Right atrium auricular region (tissue), 2 donors: ENCODE measurements at places on chromosomes 7 and 10. TPM values are rescaled to one million over a fixed set of nuclear protein-coding genes. Genes with fewer than 3 reads are reported as not detected.

CAV1 gene
- 396 TPM for total RNA-seq

TAS2R5 gene
- not detected for total RNA-seq

SPDYE9 gene
- total RNA-seq = not detected

PPP1R17 gene
- not detected for total RNA-seq

ZNF438 gene
- 13.4 TPM for total RNA-seq

RAPGEF5 gene
- total RNA-seq = 19.4 TPM

GHITM gene
- 490 TPM for total RNA-seq

GALNT17 gene
- total RNA-seq = 0.82 TPM

HTR7 gene
- total RNA-seq = 0.31 TPM

GIMAP6 gene
- 15.8 TPM for total RNA-seq

NEUROG3 gene
- not detected for total RNA-seq

TBRG4 gene
- 46.1 TPM for total RNA-seq

TRPV5 gene
- total RNA-seq = not detected

CYP3A7 gene
- 0.82 TPM for total RNA-seq

OR2A5 gene
- total RNA-seq = not detected

BMI1 gene
- total RNA-seq = 34.7 TPM

RNF133 gene
- total RNA-seq = not detected

PRKCQ gene
- 0.43 TPM for total RNA-seq

DKK1 gene
- total RNA-seq = not detected

NKX6-2 gene
- not detected for total RNA-seq

SUPV3L1 gene
- 20.8 TPM for total RNA-seq

ASB10 gene
- 11.6 TPM for total RNA-seq

HYAL4 gene
- 0.28 TPM for total RNA-seq

AKR1B15 gene
- total RNA-seq = 0.20 TPM

OR2A42 gene
- total RNA-seq = 0.39 TPM

EMX2 gene
- 0.67 TPM for total RNA-seq

OPN4 gene
- 0.19 TPM for total RNA-seq
